Small intestine (tissue), 16 donors: ENCODE measurements at places on chromosomes 5 and 9. TPM values are rescaled to one million over a fixed set of nuclear protein-coding genes. Genes with fewer than 3 reads are reported as not detected.

The CCDC152 gene
- polyA plus RNA-seq, result 1.6 TPM

The NR2F1 gene
- polyA plus RNA-seq, result 12.1 TPM

The ZDHHC11 gene
- 7.8 TPM for polyA plus RNA-seq

The PCDHGB7 gene
- polyA plus RNA-seq, result 2.8 TPM

The MIGA2 gene
- 88.1 TPM for polyA plus RNA-seq

The SOHLH1 gene
- polyA plus RNA-seq, result not detected

The ARID3C gene
- polyA plus RNA-seq, result 0.04 TPM

The NRARP gene
- polyA plus RNA-seq, result 12.6 TPM

The EMB gene
- polyA plus RNA-seq, result 19.1 TPM

The CARD6 gene
- polyA plus RNA-seq, result 1.5 TPM

The EEIG1 gene
- polyA plus RNA-seq, result 123 TPM

The FAM221B gene
- polyA plus RNA-seq, result not detected

The SLC22A4 gene
- 4.2 TPM for polyA plus RNA-seq

The FAM219A gene
- polyA plus RNA-seq, result 2.7 TPM

The ITGA1 gene
- 1.6 TPM for polyA plus RNA-seq

The PITX1 gene
- polyA plus RNA-seq, result 3.4 TPM

The PCDHGA12 gene
- polyA plus RNA-seq, result not detected

The NIPAL4 gene
- 0.10 TPM for polyA plus RNA-seq

The AQP3 gene
- 117 TPM for polyA plus RNA-seq

The RANBP3L gene
- polyA plus RNA-seq, result 0.25 TPM

The EGFL7 gene
- polyA plus RNA-seq, result 114 TPM

The TMEM174 gene
- polyA plus RNA-seq, result not detected

The LCP2 gene
- 9.2 TPM for polyA plus RNA-seq

The THOC3 gene
- 34.3 TPM for polyA plus RNA-seq

The PRRT1B gene
- polyA plus RNA-seq, result 4.0 TPM

The MZB1 gene
- 13.9 TPM for polyA plus RNA-seq

The SLC6A7 gene
- polyA plus RNA-seq, result 0.81 TPM

The RGS7BP gene
- 0.97 TPM for polyA plus RNA-seq

The DEPDC1B gene
- polyA plus RNA-seq, result 19.2 TPM

The TMEFF1 gene
- not detected for polyA plus RNA-seq

The TRIM36 gene
- 0.83 TPM for polyA plus RNA-seq

The ADCY2 gene
- polyA plus RNA-seq, result 1.9 TPM

The KLF9 gene
- polyA plus RNA-seq, result 33.7 TPM

The TRPM3 gene
- polyA plus RNA-seq, result 2.5 TPM

The RCL1 gene
- 11.0 TPM for polyA plus RNA-seq

The RNF183 gene
- polyA plus RNA-seq, result 1.7 TPM
